Effector CD4-positive, alpha-beta T cell (primary cell): ENCODE measurements at places on chromosomes 1 and 21.

DNA sequence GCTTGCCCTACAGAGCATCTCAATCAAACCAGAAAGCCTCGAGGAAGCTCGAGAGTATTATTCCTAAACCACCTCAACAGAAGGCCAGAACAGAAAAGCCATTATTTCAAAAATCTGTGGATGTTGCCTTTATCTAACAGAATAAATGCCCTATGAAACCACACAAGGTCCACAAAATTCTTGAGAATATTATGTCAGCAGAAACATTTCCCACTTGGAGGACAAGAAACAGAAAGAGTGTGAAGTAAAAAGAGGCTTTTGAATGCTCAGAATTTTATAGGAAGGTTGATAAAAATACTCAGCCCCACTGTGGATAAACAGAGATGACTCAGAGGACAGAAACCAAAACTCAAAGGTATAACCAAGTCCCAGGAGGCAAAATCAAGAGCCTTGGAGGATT, 146.4 kb upstream of the LRRC7 start:
- no peak for DNase-seq

DNA sequence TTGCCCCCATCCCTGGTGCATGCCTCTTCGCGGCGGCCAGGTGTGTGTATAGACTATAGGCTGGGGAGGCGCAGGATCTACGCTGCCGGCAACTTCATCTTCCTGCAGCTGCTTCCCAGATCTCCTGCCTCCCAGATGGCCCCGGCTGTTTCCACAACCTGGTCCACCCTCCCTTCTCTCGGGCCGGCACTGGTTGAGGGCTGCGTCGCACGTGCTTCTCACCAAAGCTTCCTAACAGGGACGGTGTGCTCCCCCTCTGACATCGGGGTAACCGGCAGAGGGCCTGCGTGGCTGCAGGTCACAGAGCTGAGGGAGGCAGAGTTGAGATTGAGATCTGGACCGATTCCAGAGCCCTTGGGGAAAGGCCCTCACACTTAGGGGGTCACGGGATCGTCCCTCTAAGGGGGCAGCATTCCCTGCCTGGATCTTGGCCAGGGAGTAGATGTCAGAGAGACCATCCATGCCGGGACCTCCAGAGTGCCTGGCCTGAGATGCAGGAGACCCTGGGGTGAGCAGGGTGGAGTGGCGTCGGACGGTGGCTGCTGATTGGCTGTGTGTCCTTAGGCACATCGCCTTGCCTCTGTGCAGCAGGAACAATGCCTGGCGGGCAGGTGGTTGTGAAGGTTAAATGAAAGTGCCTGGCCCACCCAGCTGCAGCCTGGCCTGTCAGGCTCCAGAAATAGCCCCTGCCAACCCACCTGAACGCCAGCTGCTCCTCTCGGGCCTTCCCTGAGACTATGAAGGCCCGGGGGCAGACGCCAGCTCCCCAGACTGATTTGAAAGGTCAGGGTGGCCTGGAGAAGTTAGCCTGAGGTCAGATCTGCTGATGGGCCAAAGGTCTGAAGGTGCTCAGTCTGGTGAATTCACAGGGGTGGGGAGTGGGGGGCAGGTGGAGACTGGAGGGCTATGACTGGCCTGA, 6.1 kb upstream of the MASP2 start:
- DNase-seq = no peak

- DNase-seq = no peak
These were observed 21.9 kb upstream of the RGSL1 start for GRCh38 chr1:182428043-182428442.

DNA sequence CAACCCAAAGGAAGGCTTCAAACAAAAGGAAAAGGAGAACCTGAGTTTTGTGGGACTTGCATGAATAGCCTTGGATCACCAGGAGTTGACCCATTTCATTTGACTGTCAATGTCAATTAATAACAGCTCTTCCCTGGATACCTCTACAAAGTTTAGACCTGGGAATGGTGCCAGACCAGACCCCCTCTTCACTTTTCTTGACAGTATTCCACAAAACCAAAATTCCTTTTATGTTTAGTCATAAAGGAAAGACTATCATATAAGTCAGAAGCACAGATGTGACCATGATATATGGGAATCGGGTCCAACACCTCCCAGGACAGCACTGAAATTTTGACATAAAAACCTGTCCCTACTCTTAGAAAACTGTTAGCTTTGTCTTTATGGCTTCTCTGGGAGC, 191.8 kb downstream of the LYPLAL1 start:
- no peak for DNase-seq

DNA sequence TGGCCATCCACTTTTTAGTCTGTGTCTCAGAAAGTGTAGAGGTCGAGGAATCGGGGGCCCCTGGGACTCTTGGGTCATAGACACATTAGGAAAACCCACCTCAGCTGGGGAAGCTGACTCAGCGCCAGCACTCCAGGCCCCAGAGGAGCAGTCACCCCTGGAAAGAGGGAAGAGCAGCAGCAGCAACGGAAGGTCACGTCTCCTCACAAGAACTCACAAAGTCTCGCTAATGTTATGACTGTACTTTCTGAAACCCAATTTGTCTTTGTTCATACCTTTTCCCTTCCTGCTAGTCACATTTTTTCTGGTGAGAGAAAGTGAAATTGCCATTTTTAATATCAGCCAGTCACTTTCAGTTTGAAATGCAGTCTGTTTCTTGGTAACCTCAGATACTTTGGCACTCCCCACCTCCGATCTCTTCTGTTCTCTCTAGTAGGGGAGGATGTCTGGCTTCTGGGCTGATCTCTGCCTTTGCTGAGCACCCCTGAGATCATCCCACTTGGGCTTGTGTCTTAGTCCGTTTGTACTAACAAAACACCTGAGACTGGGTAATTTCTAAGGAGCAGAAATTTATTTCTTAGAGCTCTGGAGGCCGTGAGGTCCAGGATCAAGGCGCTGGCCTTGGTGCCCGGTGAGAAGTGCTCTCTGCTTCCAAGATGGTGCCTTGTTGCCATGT, 6.0 kb upstream of the NLRP3 start:
- DNase-seq = no peak

DNA sequence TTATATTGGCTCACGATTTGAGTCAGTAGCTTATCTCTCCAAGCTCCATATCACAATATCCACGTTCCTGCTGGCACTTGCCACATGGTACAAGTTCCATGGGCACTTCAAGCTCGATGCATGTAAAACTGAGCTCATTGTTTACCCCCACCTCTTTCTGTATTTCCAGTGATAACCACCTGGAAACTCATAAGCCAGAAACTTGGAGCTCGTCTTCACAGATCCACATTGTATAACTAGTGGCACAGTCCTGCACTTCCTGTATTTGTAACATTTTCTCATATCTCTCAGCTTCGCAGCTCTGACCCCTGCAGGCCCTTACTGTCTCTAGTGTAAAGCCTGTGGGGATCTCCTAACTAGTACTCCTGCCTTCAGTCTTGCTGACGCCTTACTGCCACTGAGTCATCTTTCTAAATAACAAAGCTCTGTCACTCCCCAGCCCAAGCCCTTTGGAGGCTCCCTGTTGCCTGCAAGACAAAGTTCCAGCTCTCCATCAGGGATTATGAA, 6.5 kb upstream of the C2CD4D start:
- no peak for DNase-seq

GRCh38 chr1:147377263-147378246, 135.1 kb downstream of the CHD1L start:
- no peak for DNase-seq

DNA sequence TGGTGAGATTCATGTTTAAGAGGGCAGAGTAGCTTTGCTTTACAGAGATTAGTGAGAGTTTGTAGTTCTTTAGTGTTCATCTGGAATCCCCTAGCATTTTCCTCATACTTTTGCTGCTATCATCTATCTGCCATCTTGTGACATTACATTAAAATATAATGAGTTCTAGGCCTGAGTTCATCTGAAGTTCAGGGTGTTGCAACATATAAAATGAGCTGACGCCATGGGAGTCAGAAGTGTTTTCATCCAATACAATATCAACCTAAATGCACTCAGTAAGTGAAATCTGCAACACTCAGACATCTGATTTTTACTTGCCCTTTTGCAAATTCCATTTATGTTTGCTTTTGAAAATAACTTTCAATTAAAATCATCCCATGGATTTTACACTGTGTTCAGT, 153.8 kb downstream of the NTNG1 start:
- no peak for DNase-seq

- DNase-seq = no peak
These were observed 38.3 kb downstream of the ELK4 start for GRCh38 chr1:205593532-205593931.

DNA sequence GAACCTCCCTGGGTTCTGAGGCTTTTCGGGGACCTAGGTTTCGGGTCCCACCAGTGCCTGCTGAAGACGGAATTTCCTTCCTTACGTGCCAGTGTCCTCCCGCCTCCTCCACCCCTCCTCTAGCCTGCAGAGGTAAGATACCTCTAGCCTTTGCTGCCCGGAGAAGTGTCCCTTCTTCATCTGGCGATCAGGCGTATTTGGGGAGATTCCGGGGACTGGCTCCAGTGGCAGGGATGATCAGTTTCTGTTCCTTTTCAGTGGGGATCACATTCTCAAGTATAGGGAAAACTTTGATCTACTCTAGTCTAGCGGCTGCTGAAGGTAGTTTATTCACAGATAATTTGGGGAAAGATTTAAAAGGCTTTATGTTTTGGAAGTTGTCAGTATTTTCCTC, 674 bp downstream of the CEP350 start:
- DNase-seq = no peak

GRCh38 chr1:114540272-114540671, 29.3 kb upstream of the TRIM33 start:
- DNase-seq = no peak

DNA sequence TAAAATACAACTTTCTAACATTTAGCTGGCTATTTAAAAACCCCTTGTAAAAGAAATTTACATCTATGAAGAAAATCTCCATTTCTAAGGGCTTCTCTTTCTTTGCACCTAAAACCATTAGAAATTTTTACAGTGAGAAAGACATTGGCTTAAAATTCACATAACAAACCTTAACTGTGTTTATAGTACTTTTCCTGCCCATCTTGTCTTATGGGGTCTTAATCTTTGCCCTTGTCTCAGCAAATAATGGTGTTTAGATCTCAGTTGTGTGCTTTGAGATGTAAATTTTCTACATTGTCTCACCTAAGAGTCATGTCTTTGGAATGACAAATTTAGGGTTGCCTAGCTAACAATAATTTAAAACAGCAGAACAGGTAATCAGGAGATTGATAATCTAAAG, 71.5 kb downstream of the DDAH1 start:
- no peak for DNase-seq

DNA sequence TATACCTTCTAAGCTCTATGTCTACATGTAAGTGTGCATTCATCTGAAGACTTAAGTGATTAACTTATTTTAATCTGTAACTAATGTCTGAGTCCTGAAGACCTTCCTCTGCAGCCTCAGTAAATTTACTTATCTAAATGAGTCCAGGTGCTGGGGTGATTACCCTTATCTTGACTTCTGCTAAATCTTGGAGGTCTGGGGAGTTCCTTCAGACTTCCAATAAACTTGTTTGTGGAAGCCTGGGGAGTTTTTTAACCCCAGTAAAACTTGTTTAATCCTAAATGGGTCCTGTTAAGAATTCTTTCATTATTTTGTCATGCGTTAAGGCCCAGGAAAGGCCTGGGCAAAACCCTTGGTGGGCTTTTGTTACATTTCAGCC, 37.0 kb downstream of the RSPH1 start:
- no peak for DNase-seq

GRCh38 chr1:235942979-235943575, 76.4 kb upstream of the LYST start:
- no peak for DNase-seq

GRCh38 chr1:205057808-205058575, 15.0 kb downstream of the CNTN2 start:
- DNase-seq = no peak

- no peak for DNase-seq
These were observed 271.6 kb upstream of the SGIP1 start for GRCh38 chr1:66262208-66262963.

DNA sequence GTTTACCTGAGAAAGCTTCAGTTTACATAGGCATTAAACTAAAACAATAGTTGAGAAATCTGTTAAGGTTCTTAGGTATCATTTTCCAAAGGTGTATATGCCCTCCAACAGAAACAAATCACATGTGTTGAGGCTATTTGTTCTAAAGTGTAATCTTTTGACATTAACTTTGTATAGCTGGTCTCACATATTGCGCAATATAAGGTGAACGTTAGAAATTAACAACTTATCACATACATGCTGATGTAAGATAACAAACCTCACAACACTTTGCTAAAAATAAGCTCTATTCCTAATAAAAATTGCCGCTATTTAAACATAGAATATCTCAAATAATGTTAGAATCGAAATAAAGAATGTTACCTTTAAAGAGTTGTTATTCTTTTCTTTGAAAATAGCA, 340.6 kb downstream of the SRGAP2C start:
- no peak for DNase-seq

DNA sequence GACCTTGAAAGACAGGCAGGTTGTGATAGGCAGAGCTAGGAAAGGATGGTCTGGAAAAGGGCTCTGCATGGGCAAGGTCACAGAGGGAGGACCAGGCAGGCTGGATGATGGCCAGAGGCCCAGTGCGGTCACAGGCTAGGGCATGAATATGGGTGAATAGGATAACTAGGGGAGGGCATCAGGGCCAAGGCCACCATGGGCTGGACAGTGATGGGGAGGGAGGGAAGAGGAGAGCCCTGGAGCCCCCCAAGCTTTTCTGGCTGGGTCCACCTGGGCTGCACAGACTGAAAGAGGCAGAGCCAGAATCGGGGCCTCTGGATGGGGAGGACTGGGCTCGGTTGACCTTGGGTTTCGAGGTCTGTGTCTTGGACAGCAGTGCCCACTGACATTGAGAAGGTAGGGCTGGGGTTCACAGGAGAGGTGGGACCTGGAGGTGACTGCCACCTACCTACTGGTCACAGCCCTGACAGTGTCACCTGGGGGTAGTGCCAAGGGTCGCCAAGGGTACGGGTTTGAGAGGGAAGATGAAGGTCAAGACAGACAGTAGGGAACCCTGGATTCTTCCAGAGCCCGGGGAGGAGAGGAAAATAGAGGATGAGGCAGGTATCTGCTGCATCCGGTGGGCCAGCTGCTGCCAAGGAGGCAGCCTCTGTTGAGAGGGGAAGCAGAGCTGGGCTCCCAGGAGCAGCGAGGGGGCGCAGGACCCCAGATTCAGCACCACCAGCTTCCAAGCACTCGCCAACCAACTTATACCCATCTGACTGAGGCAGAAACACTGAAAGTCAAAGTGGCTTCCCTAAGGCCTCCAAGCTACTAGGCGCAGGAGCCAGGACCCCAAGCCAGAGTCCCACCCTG, 6.1 kb upstream of the NPHP4 start:
- no peak for DNase-seq

DNA sequence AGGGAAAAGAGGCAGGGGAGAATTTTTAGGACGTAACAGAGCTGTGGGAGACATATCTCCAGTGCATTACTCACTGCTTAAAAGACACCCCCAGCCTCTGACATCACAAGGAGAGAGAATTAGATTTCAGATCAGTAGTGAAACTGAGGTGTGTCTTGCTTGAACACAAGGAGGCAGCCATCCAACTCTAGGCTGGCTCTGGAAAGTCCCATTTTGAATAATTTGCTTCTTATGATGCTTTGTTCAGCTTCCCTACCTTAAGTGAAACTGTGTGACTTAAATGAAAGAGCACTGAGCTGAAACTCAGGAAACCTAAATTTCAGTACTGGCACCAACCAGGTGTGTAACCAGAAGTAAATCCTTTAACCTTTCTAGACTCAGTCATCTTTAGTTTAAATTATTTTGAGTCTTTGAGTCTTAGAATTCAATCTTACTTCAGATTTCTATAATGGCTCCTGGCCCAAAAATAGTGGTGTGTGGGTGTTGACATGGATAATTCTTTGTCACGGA, 251.6 kb upstream of the SGIP1 start:
- peak; percentile 56 for DNase-seq

- no peak for DNase-seq
These were observed 24.8 kb upstream of the GBP6 start for GRCh38 chr1:89339039-89339438.
